ENCODE measurements at places on chromosomes 16 and 17.

- no peak for DNase-seq
Measured at GRCh38 chr16:2090777-2091546, 43.2 kb downstream of the TSC2 start.

DNA sequence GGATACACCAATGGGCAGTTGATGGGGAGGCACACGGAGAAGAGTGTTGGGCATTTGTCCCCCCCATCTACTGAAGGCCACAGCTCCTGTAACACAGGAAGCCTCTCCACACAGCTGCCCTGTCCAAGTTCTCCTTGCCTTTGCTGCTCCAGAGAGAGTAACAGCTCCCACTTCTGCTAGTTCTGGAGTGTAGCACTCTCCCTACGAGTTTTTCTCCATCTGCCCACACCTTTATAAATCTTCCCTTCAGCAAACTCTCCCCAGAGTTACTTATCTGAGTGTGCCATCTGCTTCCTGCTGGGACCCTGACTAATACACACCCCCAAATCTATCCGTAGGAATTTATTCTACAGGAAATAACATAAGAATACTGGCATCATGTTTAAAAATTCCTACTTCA lies 42.6 kb upstream of the ERN1 start:
- peak; percentile 5 for DNase-seq

- no peak for DNase-seq
Measured at GRCh38 chr16:57048095-57048494, 44.3 kb upstream of the CPNE2 start.

DNA sequence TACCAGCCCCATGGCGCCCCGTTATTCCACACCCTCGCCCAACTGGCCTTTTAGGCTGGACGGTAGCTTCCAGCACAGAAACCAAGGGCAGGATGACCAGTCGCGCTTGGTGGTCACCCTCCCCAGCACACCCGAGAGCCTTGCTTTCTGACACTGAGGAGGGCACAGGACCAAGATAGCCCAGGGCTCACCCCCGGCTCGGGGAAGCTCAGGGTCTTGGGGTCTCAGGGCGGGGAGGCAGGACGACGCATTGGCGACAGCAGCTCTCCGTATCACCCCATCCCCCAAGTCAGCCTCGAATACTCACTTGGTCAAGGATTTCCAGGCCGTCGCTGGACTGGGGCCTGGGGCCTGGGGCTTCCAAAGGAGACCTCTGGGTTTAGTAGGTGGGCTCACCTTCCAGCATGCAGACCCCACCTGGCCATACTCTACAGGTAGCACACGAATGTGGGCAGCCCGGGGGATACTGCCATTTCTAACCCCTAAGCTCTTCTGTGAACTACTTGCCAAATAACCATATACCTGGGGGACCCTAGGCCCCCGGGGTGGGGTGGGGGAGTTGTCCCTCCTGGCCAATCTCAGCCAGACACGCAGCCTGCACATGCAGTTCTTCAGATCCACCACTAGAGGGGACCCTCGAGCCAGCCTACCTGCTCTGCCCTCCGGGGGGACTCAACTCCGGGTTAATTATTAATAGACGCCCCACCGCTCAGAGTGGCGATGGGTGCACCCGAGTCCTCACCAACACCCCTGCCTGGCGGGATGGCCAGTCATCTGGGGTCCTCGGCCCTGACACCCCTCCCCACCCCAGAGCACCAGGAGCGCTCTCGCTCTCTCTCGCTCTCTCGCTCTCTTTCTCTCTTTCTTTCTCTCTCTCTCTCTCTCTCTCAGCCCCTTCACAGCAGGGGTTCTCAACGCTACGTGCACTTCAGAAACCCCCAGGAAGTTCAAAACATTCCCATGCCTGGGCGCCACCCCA lies 30.0 kb downstream of the TBC1D16 start:
- DNase-seq = peak; percentile 78

DNA sequence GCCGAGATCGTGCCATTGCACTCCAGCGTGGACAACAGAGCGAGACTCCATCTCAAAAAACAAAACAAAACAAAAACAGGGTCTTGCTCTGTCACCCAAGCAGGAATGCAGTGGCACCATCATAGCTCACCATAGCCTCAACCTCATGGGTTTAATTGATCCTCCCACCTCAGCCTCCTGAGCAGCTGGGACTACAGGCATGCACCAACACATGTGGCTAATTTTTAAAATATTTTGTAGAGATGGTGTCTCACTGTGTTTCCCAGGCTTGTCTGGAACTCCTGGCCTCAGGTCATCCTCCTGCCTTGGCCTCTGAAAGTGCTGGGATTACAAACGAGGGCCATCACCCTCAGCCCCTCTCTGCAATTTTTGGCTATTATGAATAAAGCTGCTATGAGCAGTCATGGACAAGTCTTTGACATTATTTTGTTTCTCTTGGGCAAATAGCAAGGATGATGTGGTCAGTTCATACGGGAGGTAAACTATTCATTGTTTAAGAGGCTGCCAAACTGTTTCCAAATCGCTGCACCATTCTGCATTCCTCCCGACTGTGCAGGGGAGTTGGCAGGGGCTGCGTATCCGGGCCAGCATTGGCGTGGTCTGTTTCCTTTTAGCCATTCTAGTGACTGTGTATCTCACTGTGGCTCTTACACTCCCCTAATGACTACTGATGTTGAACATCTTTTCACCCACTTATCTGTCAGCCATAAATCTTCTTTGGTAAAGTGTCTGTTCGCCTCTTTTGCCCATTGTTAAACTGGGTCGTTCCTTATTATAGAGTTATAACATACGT lies 21.1 kb downstream of the EIF4A3 start:
- peak; percentile 8 for DNase-seq

DNA sequence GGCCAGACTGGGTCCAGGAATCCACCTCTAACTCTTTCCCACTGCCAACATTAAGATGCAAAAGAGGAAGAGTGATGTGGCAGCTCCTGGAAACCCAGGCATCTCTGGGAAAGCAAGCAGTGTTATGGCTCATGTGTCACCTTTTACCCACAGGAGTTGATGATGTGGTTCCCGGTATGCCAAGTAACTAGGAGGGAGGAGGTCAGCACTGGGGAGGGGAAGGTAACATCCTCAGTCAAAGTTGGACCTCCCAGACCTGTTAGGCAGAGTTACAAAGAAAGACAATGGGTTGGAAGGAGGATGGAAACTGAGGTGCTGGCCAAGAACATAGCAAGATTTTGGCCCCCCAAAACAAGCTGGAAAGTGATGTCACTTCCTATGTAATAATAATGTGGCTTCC lies 11.4 kb downstream of the KRABD2 start:
- DNase-seq = no peak

DNA sequence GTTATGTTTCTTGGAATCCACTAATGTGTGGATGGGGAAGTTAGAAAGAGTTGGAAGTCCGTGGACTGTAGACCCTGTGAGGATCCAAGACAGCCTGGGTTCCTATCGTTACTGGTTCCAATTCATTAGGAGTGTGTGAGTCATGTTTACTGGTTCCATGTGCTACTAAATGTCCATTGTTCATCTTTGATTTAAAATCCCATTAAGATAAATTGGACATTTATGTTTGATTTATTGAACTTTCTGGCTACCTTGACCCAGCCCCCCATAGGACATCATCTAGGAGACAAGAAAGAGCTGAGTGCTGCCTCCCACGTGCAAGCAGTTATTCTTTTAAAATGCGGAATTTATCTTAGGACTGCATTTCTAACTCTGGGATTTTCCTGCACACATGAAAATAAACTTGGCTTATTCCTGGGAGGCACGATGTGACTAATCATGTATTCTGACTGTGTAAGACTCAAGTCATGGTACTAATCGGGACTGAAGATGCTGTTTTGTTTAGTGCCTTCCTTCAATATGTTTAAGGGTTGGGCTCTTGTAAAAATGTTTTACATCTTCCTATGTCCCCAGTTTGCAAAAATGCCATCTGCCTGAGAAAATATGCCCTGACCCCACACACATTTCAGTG lies 53.4 kb downstream of the RGS9 start:
- no peak for DNase-seq

DNA sequence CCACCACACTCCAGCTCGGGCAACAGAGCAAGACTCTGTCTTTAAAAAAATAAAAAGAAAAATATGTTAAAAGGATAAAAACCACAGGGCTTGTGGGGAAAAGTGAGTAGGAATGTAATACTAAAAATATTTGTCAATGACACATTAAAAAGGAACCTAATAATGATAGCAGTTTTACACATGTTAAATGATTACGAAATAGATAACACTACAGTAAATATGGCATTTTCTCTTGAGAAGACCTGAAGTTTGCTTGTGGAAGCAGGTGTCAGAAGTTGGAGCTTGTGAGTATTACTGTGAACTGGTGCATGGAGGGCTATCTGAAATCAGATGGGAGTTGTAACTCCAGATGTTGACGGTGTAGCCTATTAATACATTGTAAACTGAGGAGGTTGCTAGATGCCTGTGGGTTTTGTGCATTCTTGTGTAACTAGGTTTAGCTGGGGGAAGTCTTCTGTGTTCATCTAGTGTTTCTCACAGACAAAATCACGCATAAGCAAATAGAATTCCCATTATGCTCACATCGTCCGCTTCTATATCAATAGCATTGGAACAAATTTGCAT lies 44.2 kb upstream of the CLEC18A start:
- no peak for DNase-seq

GRCh38 chr17:64133546-64134215 lies 3.7 kb upstream of the ERN1 start:
- peak; percentile 54 for DNase-seq

DNA sequence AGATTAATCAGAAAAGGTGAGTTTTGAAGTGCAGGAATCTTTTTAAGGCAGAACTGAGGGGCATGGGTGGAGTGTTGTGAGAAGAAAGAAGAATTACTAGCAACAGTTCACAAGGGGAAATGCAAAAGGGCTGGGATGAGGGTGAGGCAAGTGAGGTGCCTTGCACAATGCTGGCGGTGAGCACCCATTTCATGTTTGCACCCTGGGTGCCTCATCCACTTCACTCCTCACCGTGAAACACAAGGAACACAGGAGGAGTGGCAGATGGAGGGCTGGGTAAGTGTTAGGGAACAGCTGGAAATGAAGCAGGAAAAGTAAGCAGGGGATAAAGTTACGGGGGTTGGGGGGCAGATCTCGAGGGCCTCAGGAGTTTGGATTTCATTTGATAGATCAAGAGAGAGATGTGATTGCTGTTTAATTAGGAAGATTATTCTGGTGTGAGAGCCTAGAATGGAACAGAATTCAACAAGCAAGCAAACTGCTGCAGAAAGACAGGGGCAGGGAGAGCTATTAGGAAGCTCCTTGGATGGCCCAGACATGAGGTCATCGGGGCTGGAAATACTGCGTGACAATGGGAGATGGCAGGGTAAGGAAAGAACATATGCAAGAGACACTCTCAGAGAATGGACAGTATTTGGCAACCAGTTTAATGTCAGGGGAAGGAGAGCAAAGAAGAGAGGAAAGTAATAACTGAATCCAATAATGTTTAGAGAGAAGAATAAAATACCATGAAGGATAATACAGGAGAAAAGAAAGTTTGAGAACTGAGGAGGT lies 8.3 kb upstream of the HEATR6 start:
- no peak for DNase-seq

- no peak for DNase-seq
Measured at GRCh38 chr17:38900978-38901656, 24.3 kb upstream of the LASP1NB start.
